ENCODE measurements at places on chromosomes 16 and 17. TPM values are rescaled to one million over a fixed set of nuclear protein-coding genes. Genes with fewer than 3 reads are reported as not detected.
A peak's percentile ranks its signal among the peaks of the same experiment; 100 is the strongest.

The EXOC7 gene
- 184 TPM for total RNA-seq

DNA sequence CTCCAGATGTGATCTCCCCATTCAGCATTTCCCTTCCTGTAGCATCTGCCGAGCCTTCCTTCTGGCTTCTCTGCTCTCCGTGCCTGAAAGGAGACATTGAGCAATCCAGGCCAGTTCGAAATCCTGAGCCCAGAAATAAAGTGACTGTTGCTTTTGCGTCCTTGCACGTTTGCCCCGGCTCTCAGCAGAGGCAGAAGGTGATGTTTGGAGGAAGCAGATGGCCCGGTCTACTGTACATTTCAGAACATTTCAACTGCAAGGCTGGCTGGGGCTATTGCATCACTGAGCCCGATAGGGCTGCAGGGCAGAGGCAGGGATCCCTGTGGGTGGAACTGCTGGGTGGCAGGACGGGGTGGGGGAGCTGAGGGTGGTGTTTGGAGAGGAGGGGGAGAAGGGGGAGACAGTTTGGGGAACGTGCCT, 29.4 kb downstream of the IRF8 start:
- no peak for DNase-seq

The CES5A gene
- total RNA-seq: not detected

DNA sequence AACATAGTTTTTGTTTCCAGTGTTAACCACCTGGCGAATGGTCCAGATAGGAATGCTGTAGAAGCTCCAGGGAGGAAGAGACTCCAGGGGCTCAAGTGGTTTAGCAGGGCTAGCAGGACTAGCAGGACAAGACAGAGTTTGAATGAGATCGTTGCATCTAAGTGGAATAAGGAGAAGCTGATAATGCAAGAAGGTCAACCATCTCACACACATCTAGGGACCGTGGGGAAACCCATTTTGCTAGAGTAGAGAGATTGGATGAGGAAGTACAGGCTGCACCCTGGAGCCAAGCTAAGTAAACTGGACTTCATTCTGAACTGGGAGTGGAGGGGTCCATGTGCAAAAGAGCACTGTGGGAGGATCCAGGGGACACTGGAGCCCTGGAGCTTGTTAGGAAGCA, 86.1 kb upstream of the HSBP1 start:
- DNase-seq: no peak

- no peak for DNase-seq
These were observed at the start of gene ADAP2 for GRCh38 chr17:30921544-30922196. Gene ADAP2 (plus strand): TSS chr17:30921945. CDS start chr17:30922015, 70 bp downstream.

The KDM8 gene
- total RNA-seq: 31.0 TPM

The TBC1D3H gene
- total RNA-seq: not detected

The VAT1L gene
- total RNA-seq: not detected

The RSAD1 gene
- 86.0 TPM for total RNA-seq

GRCh38 chr16:89334988-89335802, 117.7 kb downstream of the ZNF778 start:
- no peak for DNase-seq

- DNase-seq: no peak
These were observed 121.4 kb downstream of the SKAP1 start for GRCh38 chr17:48308581-48308980.

DNA sequence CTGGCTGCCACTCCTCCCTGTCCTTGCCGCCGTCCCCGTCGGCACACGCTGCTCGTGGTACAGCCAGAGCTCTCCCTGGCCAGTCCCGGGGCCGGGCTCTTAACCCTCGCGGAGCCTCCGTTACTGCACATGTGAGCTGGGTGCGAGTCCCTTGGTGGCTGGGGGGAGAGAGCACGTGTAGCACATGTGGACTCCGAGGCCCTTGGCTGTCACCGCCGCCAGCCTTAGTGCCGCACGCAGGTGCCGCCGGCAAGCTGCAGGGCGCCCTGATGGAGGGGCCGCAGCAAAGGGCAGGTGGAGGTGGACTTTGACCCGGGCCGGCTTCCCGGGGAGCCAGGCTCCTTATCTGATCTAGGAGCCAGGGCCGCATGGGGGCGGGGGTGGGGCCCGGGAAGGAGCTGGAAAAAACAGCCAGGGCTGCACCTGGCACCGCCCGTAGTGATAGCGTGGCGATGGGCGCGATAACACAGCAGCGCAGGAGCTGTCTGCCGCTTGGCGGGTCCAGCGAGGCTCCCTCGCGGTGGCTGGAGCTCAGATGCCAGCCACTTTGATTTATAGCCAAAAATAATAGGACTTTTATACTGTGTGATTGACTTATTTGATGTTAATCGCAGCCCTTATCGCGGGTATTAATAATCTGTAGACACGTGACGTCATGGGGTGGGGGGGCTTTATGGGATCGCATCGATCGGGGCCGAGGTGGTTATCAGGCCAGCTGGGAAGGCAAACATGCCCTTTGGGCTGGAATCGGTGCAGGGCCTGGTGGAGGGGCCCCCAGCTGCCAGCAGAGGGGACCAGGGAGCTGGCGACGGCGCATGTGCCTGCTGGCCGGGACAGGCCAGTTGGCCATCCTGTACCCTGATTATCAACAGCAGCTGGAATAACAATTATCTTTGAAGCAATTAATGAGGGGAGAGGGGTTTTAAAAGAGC, 35.1 kb downstream of the ZFPM1 start:
- no peak for DNase-seq

The TLCD1 gene
- total RNA-seq: 2.2 TPM

The STX1B gene
- 2.4 TPM for total RNA-seq

The PHOSPHO1 gene
- total RNA-seq: not detected

DNA sequence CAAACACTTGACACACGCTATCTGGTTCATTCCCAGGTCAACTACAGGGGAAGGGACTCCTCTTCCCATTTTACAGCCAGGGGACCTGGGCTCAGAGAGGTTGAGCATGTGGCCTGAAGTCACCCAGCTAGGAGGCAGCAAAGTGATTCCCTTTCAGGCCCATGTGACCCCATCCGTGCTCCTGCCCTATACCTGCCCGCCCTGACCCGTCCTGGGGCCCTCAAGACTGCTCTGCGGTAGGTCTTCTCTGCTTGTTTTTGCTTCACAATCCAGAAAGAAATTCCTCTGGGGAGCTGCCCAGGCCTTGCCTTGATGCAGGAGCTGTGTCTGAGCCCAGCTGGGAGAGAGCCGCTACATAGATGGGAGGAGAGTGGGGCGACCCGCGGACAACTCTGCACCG, 161.4 kb downstream of the SDK2 start:
- no peak for DNase-seq

The MT1G gene
- total RNA-seq: not detected

GRCh38 chr17:79746889-79747507, 16.3 kb downstream of the ENPP7 start:
- no peak for DNase-seq

GRCh38 chr16:57000271-57001025, 11.1 kb downstream of the NLRC5 start:
- no peak for DNase-seq

The C16orf86 gene
- total RNA-seq: 3.6 TPM

DNA sequence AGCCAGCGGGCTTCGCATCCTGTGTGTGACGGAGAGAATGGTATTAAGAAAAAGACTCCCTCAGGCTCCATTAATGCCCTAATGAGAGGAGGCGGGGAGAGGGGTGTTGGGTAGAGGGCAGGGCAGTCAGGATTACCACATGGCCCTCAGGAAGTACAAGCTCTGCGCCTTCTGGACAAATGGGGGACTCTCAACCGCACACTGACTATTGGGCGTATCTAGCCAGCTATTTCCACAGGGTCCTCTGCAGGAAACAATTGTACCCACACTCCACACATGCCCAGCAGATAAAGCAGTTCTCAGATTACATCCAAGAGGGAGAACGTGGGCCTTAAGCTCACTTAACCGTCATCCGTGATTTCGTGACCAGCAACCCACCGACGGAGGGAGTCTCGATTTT, 14.7 kb downstream of the NXN start:
- DNase-seq: no peak

GRCh38 chr17:36728030-36728991, 126.9 kb downstream of the MRM1 start:
- no peak for DNase-seq

The KRT27 gene
- total RNA-seq: not detected

GRCh38 chr17:66214884-66215528, 14.2 kb downstream of the APOH start:
- DNase-seq: no peak

DNA sequence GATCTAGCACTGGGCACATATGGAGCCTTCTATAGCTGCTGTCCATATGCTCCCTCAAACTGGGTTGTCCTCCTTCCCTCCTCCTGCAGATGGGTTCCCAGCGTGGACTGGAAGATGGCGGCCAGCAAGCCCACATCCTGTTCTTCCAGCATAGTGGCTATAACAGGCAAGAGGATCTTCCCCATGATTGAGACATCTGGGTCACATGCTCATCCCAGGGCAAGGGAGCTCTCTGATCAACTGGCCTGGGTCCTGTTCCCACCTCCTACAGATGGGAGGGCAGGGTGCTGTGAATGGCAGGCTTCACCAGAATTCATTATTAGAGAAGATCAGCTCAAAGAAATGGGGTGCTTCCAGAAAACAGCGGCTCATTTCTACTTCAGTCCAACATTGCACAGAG, 210.2 kb downstream of the PARN start:
- DNase-seq: no peak

- no peak for DNase-seq
These were observed 12.9 kb downstream of the ENPP7 start for GRCh38 chr17:79743614-79744013.

- DNase-seq: no peak
These were observed 31.6 kb downstream of the IFT140 start for GRCh38 chr16:1580256-1580655.

- DNase-seq: no peak
These were observed 54.9 kb downstream of the RAB11FIP4 start for GRCh38 chr17:31446195-31446967.

The BORCS6 gene
- total RNA-seq: 19.2 TPM

DNA sequence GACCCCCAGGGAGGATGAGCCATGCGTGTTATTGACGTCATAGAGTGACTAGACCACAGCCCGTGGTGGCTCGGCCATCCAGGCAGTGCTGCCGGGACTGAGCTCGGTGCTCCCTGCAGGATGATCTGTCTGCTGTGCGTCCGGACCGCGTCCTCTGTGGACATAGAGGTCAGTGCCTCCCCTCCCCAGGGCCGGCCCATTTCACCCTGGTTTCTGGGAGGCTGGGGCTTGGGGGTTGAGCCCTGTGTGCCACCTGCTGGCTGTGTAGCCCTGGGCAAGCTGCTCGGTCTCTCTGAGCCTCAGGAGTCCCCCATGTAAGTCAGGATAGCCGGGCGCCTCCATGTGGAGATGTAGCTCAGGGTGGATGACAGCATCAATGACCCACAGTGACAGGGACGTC, 8.3 kb downstream of the TSC2 start:
- no peak for DNase-seq

- DNase-seq: no peak
These were observed 274.1 kb downstream of the SEC14L1 start for GRCh38 chr17:77414811-77415400.

- DNase-seq: peak; percentile 18
These were observed 10.9 kb downstream of the COPS3 start for GRCh38 chr17:17269926-17270773.

- no peak for DNase-seq
These were observed 16.8 kb upstream of the PMP22 start for GRCh38 chr17:15281909-15282308.

DNA sequence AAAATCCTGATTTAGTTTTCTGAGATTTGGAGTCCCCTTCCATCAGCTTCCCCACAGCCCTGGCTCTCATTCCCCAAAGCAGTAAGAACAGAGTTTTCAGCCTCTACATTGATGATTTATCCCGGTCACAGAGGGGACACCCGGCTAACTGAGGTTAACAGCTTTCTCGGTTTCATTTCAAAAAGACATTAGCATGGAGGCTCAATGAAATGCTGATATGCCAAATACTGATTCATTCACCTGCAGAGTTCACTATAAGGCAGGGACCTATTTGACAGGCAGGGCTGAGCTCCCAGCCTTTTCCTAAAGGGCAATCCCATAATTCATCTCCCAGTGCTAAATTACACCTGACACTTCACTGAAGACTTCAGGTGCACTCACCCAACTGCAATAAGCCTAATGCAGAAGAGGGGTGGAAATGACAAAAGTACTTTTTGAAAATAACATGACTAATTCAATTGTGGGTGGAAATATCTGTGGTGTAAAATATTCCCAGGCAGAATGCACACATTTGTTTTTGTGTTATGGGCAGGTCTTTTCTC, 99.8 kb upstream of the PMFBP1 start:
- no peak for DNase-seq

The CCL17 gene
- not detected for total RNA-seq

DNA sequence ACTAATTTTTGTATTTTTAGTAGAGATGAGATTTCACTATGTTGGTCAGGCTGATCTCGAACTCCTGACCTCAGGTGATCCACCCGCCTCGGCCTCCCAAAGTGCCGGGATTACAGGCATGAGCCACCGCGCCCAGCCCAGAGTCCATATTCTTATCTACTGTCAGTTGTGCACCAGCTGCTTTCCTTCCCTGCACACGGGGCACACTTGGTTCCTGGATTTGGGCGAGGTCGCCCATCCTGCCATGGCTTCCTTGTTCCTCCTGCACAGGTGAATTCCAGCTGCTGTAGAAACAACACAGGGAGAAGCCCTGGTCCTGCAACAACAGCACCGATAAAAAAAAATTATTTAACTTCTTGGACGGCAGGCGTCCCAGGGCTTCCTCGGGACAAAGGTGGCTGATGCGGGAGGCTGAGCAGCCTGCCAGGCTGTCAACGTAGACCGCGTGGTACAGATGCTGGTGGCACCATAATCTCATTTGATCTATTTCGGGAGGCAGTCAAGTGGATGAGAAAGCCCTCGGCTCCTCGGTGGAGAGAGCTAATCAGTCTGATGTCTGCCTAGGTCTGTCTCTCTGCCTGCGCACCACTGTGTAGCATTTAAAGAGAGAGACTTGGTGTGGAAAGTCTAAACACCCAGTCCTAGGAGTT, 19.1 kb downstream of the RGS9 start:
- DNase-seq: no peak

DNA sequence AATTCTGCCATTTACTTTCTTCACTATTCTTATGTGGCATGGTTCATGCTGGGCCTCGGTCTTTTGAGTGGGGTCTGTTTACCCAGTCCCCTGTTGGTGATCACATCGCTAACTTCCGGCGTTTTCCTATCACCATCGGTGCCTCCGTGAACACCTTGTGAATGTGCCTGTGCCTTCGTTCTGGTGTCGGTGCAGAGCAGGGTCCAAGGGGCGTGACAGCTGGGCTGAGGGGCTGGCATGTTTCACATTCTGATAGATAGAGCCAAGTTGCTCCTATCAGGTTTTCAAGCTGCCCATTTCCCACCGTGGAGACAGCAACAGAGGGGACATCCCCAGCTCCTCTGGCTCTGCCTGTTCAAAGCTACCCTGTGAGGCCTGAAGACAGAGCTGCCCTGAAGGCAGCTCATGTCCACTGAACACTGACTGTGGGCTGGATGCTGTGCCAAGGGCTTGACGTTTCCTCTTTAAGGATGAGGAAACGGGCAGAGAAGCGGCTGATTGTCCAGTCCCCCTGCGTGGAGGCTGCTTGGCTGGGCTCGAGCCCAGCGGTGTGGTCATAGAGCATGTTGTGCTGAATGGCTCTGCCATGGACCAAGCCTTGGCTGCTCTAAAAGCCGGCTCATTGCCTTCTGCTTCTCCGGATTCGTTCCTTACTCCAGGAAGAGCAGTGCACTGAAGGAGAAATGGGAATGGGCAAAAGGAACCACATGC, 17.0 kb downstream of the DHODH start:
- DNase-seq: no peak
